ENCODE measurements at places on chromosomes 6 and 20.

DNA sequence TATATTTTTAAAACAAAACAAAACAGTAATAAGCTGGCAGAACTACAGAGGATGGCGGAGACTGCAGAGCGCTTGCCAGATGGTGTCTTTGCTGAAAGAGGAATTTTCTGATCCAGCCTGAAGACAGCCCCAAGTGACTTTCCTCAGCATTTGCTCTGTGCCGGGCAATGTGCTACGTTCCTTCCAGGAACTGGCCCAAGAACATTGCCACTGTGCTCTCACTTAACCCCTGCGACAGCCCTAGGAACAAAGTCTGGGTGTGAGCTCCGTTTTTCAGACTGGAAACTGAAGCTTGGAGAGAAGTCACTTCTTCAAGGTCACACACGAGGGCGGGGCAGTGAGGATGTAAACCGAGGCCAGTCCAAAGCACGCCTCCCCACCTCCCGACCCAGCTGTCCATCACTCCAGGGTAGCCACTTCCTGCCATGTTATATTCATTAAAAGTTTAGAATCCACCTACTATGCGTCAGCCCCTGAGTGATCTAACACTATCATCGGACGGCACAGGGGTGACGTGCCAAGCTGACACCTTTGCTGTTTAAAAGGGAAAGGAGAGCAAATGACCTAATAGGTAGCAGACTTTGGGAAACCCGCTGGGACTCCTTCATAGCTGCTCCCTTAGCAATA is 22.3 kb upstream of the BMP7 start:
- DNase-seq = no peak

DNA sequence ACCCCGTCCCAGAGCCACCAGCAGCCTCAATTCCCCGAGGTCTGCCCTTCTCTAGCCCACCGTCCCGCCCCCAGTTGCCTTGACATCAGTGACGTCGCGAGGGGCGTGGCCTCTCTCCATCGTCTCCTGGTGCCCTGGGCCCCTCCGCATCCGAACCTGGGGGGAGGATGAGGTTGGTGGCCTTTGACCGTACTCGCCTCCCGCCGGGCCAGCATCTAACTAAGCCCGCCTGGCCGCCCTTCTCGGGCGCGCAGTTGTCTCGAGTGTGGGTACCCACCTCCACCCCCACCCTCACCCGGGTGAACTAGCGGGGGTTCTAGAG is 5.5 kb upstream of the ARMC12 start:
- DNase-seq = peak; percentile 82

- DNase-seq = no peak
These were observed 10.8 kb downstream of the ACTR5 start for GRCh38 chr20:38759106-38759505.

- DNase-seq = no peak
These were observed 34.9 kb upstream of the HEY2 start for GRCh38 chr6:125714441-125715090.

GRCh38 chr6:161583584-161583983 is 309.7 kb upstream of the AGPAT4 start:
- DNase-seq = no peak

Measured in T-helper 22 cell (primary cell).